ENCODE measurements at places on chromosomes 1 and 21. TPM values are rescaled to one million over a fixed set of nuclear protein-coding genes. Genes with fewer than 3 reads are reported as not detected.

DNA sequence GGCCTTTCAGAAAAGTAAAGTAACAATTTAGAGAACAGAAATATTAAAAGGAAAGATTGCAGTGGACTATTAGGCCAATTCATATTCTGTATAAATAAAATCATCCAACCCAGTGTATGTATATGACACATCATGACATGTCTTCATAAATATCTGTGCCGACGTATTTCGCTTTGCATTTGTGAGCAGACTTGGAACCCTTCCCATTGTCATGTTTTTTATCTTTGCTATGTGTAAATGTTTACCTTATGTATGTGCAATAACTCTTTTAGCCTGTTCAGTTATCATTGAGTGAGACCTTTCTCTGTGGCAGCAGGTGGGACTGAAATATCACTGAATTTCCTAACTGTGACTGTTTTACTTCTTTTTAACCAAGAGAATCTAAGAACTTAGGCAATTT, 58.0 kb upstream of the FAM3B start:
- DNase-seq, result peak; percentile 31

- no peak for DNase-seq
These were observed 8.7 kb downstream of the ZNF687 start for GRCh38 chr1:151290709-151291303.

DNA sequence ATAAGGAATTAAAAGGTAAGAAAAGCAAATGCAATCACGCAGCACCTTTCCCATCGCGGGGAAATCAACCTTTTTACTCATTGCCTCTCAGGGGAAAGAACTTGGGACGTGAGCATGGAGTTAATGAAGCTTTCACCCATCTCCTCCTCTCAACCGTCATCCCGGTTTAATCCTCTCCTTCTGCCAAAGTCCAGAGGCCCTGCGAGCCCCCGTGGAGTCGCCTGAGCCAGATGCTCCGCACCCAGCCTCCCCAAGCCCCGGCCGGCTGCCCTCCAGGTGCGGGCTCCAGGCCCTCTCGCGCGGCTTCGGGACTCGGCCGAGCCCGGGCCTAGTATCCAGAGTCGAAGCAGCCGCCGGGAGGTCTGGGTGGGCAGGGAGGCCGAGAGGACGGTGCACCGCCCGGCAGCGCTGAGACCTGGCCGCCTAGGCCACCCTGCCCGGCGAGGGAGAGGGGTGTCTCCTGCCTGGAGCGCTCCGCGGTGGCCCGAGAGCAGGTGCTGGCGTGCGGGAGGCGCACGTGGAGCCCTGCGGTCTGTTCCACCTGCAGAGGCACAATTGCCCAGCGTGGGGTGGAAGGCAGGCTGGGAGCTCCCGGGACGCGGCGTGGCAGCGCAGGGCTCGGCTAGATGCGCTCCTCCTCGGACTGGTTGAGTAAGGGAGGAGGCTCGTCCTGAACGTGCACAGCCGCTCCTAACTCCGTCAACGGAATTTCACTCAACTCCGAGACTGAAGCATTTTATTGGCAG, 218.5 kb downstream of the SDCCAG8 start:
- DNase-seq, result peak; percentile 17

The SYCP1 gene
- not detected for polyA plus RNA-seq

DNA sequence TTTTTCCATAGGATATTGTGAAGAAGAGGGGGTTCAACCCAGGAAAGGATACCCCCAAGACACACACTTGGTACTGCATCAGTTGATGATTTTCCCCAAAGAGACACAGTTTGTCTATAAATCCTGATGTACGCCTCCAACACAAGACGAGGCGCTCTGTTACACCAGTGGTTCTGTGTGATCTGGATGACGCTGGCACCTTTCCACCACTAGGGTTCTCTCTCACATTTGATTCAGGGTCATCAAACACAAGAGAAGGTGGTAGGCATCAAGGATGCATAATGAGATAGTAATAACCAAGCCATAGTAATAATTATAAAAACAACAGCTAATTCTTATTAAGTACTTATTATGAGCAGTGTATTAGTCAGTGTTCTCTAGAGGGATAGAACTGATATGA, 508.8 kb upstream of the ZP4 start:
- DNase-seq, result no peak

DNA sequence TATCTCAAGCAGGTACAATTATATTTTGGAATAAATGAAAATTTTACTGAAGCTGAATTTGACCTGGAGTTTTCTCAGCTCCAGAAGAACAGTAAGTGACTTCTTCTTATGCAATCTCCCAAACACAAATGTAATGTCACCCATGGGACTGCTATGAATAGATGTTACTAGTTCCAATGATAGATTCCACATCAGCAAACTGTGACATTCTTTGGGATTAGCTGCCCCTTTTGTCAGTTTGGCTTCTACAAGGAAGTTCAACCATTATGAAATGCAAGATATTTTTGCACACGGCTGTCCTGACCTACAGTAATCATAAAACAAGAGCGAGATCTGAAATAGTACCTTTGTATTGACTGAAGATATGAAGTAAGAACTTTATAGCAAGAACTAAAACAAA, 27.8 kb upstream of the TSNAX start:
- no peak for DNase-seq

The VHLL gene
- not detected for polyA plus RNA-seq

The OR2T5 gene
- not detected for polyA plus RNA-seq

- no peak for DNase-seq
These were observed 620.8 kb downstream of the MATN1 start for GRCh38 chr1:30102605-30103004.

DNA sequence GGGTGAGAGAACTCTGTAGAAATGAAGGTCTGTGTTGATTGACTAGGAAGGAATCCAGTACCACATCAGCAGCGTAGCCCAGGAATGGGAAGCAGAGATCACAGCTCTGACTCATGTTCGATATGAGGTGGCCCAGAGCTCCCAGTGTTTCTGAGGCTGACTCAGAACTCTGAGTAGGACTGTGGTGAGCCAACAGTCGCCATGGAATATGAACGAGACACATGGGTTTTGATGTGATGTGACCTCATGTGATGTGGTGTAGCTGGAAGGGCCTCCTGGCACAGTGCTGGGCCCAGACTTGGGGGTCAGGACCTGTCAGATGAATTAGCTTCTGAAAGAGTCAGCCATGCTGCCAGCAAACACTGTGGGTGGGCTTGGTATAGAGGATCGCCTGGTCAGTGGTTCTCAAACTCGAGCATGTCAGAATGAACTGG, 237.0 kb downstream of the MRPL39 start:
- DNase-seq, result peak; percentile 92

- no peak for DNase-seq
These were observed 56.1 kb downstream of the PRDM16 start for GRCh38 chr1:3125078-3125477.

The IVL gene
- 1.5 TPM for polyA plus RNA-seq

DNA sequence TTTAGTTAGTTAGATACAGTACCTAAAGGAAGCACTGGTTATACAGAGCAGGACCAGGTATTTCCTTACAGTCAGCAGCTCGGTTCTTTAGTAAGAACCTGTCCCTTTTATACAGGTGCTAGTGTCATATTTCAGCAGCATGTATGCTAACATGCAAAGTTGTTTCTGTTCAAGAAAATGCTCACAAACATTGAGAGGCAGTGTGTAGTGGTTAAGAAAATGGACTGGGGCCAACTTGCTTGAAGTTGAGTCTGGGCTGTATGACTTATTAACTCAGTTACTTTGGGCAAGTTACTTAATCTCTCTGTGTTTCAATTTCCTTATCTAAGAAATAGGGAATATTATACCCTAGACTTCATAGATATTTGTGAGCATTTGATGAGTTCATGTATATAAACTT, 31.1 kb downstream of the AK4 start:
- no peak for DNase-seq

The REN gene
- 0.06 TPM for polyA plus RNA-seq

DNA sequence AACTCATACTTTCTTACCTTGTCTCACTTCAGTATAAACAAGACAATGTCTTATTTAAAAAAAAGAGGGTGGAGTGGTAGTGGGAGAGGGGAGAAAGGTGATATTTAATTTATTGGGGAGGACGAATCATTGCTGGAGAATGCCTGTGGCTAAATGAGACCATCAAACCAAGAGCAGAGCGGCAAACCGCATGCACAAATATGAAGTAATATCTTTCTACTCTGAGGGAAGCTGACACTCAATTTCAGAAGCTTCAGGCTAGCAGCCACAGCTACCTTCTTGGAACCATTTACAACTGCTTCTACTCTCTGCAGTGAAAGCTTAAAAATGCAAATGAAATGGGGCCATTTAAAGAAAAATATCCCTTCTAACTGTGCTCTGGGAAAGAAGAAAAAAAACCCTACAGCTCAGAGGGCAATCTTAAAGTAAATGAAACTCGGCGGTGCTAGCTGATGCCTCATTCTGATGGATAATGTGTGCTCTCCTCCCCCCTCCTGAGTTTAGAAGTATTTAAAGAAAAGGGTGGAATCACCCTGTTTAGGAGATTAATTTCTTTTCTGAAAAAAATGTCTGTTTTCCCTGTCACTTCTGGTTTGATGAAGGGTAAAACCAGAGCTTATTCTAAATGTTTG, 178.2 kb upstream of the CAMK1G start:
- peak; percentile 86 for DNase-seq

DNA sequence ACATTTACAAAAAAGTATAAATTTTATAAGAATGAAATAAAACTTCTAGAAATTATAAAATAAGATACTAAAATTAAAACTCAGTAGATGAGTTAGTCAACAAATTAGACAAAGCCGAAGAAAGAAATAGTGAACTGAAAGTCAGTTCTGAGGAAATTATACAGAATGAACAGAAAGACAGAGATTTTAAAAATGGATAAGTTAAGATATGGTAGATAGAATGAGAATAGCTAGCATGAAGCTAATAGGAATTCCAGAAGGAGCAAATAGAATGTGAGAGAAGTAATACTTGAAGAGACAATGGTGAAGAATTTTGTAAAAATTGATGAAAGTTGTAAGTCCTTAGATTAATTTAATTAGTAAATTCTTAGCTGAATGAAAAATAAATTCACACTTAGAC, 430.4 kb upstream of the RUNX1 start:
- no peak for DNase-seq

GRCh38 chr21:28066076-28066475, 926.6 kb downstream of the LTN1 start:
- DNase-seq, result peak; percentile 14

Data from foreskin keratinocyte (primary cell).